ENCODE measurements at places on chromosomes 13 and 19.

GRCh38 chr19:7857727-7858108 lies 16.5 kb downstream of the PRR36 start:
- no peak for DNase-seq

DNA sequence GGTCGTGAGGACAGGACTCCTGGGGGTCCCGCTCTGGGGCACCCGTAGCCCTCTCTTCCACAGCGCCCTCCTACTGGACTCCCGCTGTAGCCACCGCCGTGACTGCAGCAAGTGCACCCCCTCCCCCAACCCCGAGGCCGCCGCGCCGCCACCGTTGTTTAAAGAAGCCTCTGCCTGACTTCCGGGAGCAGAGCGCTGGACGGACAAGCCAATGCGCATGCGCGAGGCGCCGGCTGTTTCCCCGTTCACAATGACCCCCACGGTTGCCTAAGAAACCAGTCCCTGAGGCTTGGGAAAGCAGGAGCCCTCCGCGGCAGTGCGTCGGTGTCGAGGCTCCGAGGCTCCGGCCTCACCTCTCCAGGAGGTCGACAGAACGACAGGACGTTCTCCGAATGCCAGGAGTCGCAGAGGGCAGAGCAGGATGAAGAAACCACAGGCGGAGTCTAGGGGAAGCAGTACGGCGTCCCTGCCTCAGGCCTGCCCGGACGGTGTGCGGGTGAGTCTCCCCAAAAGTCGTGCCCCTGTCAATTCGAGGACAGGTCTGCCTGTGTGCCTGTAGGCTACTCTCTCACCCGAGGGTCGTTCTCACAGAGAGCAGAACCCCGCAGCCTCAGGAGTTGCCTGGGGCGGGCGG lies 70.5 kb upstream of the ZNF420 start:
- DNase-seq: no peak

DNA sequence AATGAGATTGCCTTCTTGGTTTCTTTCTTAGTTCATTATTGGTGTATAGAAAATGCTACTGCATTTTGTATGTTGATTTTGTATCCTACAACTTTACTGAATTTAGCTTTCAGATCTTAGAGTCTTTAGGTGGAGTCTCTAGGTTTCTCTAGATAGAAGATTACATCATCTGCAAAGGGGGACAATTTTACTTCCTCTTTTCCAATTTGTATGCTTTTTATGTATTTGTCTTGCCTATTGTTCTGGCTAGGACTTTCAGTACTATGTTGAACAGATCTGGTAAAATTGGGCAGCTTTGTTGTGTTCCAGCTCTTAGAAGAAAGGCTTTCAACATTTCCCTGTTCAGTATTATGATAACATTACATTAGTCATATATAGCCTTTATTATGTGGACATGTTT lies 101.0 kb upstream of the SPRY2 start:
- no peak for DNase-seq

DNA sequence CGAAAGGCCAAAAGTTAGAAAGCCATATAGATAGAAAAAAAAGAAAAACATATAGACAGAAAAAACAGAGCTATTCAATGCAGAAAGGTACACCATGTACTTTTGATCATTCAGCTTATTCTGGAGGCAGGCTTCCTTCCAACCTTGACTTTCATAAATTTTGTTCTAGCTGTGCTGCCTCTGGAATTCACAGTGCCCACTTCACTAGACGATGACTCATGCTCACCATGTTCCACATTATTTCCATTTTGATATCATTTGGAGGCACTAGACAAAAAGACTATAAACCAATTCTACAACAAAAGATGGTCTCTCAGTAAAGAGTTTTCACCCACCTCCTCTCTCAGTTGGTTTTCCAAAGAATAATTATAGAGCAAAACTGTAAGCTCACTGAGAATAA lies 229.0 kb upstream of the IPO5 start:
- no peak for DNase-seq
